Esophagus squamous epithelium (tissue), 5 donors: ENCODE measurements at places on chromosomes 7 and 10.

DNA sequence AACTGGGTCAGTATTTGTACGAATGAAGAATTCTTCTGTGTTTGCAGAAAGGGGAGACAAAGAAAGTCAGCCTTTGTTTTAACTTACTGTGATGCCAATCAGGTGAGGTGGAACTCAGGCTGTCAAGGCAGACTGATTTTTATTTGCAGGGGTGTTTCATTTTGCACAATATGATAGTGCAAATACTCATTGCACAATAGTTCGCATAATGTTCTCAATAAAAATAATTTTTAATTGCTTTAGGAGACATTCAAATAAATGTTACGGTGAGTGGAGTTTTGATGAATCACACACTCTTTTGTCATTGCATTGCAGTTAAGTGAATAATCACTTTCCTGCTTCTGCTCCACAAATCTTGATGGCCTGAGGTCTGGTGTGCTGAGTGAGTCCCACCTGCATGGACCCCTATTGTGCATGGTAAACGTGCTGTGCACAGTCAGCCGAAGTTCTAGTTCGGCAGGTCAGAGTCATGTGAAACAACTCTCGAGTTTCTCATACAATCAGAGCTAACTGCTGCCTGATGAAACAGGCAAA is 141.3 kb upstream of the FZD8 start:
- DNase-seq, result no peak

DNA sequence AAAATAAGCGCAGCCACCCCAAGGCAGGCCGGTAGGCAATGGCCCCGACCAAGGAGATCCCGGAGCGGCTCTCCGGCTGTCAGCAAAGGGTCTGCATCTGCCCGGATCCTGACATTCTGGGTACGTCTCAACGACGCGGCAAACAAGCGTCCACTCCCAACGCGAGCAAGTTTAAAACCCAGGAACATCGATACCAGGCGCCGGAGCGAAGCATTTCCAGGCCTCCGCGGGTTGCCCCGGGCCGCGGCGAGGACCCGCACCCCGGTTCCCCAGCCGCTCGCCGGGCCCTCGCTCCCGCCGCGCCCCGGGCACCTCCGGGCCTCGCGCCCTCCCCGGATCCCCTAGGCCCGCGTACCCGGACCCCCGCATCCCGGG is 453 bp downstream of the URGCP start:
- DNase-seq, result no peak

DNA sequence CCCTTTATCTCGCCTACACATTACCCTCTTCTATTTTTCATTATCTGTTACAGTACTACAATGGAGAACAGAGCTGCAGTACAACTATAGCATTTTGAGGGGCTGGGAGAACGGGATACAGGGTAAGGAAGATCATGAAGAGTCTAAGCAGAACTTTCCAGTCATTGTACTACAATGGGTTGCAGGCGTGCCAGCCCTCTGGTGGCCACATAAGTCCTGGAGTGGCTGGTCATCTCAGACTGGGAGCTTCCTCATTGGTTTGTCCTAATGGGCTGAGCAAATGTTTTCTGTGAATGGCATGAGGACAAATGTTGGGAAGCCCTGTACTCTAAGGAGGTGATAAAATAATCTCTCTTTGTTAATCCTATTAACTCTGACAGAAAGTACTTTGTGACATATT is 33.0 kb downstream of the TMEM106B start:
- no peak for DNase-seq

DNA sequence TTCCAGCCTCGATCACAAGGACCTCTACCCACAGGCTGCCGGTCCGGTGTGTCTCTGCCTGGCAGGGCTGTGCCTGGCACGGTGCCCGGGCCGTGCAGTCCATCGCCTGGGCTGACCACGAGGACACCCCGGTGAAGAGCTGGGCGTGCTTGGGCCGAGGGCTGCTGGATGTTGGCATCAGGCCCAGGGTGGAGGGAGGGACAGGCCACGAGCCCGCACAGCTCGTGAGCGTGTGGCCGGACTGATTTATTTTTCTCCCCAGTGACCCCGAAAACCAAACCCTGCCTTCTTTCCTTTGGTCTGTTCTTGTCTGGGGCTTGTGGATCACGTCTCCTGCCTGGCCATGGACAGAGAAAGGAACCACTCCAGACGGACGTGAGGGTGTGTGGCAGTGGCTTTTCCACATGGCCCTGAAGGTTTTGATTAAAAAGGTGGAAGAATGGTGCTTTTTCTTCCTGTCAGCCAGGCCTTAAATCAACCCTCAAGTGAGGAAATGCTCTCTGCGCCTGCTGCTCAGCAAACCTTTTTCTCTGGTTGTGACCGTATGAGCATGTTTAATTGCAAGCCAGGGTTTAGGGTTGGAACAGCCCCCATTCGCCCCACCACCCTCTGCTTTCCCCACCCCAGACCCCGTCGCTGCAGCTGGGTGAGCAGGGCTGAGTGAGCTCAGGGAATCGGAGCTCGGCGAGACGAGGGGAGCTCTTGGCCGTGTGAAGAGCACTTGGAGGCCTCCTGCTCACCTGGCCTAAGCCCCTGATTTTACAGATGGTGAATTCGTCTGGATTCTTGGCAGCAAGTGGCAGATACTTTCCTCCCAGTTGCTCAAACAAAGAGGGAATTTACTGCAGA is 130.1 kb downstream of the RGS10 start:
- DNase-seq, result no peak

- DNase-seq, result no peak
Observed at GRCh38 chr10:102648889-102649796, 4.9 kb downstream of the TRIM8 start.

DNA sequence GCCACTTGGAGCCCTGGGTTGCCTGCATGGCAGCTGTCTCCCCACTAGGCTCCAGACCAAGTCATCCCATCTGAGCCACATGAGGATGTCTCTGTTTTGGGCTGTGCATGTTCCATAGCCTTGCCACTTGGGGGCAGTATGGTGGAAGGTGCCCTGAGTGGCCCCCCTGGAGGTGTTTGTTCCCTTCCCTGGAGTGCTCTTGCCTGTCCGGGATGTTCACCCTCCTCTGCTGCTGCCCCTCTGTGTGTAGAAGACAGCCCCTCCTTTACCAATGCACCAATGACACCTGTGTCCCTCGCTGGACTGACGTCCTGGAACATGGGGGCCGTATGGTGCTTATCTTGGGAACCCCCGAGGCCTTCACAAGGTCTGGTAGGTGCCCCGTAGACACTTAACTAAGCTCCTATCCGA is 100.2 kb downstream of the ACTR3B start:
- no peak for DNase-seq

GRCh38 chr10:132519382-132520176 is 18.0 kb upstream of the INPP5A start:
- no peak for DNase-seq

- peak; percentile 47 for DNase-seq
Observed at GRCh38 chr7:155206318-155207020, 91.2 kb upstream of the INSIG1 start.

GRCh38 chr10:24440817-24441797 is 232.2 kb downstream of the KIAA1217 start:
- no peak for DNase-seq

DNA sequence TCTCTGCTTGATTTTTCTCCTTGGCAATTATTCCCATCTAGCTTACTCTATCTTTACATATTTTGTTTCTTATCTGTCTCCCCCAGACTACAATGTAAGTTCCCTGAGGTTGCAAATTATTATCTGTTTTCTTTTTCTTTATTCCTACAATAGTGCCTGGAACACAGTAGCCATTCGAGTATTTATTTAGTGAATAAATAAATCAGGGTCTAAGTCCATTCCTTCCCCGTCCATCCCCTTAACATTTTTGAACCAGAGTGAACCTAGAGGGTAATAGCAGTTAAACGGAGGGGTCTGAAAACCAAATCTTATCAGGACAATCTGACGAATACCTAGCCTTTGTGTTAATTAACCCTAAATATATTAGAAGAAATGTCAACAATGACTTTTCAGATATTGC is 252.8 kb upstream of the YAE1 start:
- DNase-seq, result no peak

- no peak for DNase-seq
Observed at GRCh38 chr7:143323653-143324052, 7.7 kb downstream of the CLCN1 start.

- no peak for DNase-seq
Observed at GRCh38 chr10:118753331-118754228, 1.2 kb downstream of the CACUL1 start.
